Cerebellar nuclear complex (tissue), 1 donor: ENCODE measurements at places on chromosomes 2 and 18.

- no peak for DNase-seq
Observed at GRCh38 chr2:195313962-195314361, 343.1 kb upstream of the SLC39A10 start.

DNA sequence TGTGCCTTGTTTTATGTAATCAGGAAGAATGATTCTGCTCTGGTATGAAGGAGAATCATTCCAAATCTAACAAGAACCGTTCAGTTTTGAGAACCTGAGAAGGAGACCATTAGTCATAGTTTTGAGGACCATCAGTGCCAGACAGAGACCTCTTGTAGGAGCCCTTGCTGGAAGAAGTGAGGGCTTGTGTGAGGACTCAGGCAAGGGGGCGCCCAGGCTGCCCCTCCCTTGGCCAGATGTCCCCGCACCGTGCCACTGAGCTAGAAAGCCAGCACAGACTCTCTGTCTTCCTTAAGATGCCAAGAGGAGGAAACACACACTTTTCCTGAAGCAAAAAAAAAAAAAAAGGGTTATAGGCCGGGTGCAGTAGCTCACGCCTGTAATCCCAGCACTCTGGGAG is 55.7 kb upstream of the SLC39A10 start:
- DNase-seq = no peak

DNA sequence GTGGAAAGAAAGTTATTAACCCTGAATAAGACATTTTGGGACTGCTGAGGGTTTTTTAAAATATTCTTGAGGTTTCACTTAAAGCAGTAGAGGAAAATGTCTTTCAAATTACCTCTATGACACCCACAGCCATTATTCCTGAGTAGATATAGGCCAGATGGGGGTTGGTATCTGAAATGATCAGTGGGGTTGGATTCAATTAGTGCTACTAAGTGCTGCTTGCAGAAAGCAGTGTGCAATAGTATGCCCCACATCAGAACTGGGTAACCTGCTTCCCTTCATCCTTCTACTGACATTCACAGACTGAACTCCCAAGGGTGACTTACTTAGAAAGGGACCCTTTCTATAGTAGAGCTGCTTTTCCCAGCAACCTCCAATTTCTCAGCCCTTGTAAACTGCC is 7.3 kb upstream of the ETAA1 start:
- DNase-seq = no peak

- no peak for DNase-seq
Observed at GRCh38 chr2:37890893-37891495, 34.1 kb upstream of the RMDN2 start.

GRCh38 chr2:137049518-137049917 is 284.2 kb downstream of the THSD7B start:
- no peak for DNase-seq

DNA sequence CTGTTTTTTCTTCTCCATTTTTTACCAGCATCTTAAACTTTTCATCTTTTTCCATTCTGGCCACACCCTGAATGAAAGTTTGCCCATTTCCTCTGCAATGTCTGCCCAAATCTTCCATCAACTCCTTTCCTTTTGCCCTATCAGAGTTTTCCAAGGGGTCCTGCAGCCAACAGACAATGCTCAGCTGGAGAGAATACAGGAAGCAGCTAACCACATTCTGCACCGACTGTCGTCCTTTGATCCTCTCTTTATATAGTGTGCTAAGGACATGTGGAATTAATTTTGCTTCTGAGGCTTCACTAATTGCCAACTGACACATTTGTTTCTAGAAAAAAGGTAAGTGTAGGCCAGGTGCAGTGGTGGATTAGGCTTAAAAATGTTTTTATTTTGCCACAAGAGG is 50.5 kb upstream of the DLX2 start:
- no peak for DNase-seq

DNA sequence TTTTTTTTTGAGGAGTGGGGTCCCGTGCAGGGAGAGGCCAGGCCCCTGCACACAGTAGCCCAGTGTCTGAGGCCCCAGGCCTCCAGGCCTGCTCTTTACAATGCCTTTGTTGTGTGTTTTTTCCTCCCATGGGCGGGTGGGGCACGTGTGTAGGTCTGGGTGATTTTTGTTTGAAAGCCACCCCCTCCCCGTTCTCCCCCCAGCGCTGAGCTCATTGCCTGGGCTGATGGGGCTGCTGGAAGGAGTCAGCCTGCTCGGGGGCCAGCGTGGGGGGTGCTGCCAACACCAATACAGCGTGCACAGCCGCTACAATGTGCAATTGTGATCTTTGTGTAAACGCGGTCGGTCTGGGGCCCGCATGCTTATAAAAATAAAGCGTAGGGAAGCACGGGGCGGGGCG is 142.7 kb downstream of the DYSF start:
- no peak for DNase-seq
